ENCODE measurements at places on chromosomes 1 and 21.

DNA sequence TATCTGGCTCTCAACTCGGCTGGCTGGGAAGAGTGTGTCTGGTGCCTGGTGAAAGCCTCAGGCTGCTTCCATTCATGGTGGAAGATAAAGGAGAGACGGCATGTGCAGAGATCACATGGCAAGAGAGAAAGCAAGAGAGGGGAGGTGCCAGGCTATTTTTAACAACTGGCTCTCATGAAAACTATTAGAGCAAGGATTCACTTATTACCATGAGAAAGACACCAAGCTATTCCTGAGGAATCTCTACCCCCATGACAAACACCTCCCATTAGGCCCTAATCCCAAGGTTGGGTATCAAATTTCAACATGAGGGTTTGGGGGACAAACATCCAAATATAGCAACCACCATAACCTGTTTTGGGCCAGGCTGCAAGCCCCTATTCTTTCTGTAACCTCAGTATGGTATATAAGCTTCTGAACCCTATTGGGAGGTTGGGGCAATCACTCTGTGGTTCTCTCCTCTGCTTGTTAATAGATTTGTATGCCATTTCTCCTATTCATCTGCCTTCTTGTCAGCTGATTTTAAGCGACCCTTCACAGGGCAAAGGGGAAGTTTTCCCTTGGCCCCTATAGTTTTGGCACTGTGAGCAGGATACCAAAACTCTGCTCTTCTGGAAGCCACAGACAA, 179.0 kb upstream of the TNR start:
- DNase-seq = no peak

GRCh38 chr1:2975466-2976179, 45.6 kb upstream of the ACTRT2 start:
- no peak for DNase-seq

- DNase-seq = peak; percentile 38
Observed at GRCh38 chr1:203271018-203271743, 34.1 kb upstream of the BTG2 start.

GRCh38 chr1:33030575-33030974, 6.1 kb downstream of the AK2 start:
- no peak for DNase-seq

DNA sequence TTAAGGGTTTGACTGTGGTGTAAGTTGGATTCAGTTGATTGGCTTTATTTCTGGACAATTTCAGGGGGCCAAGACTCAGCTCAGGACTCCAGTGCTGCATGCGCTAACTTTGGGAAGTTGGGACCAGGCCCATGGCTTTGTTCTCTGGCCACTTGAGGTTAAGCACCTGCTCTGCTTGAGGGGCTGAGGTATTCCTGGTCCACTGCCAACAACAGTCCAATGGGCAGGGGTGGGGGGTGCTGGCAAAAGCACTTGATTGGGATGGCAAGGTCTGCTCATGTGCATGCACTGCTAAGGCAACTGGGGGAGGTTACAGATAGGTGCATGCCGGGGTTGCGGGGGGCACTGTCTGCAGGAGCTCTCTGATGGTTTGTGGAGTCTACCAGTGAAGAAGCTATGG, 52.6 kb upstream of the ASB17 start:
- DNase-seq = no peak

DNA sequence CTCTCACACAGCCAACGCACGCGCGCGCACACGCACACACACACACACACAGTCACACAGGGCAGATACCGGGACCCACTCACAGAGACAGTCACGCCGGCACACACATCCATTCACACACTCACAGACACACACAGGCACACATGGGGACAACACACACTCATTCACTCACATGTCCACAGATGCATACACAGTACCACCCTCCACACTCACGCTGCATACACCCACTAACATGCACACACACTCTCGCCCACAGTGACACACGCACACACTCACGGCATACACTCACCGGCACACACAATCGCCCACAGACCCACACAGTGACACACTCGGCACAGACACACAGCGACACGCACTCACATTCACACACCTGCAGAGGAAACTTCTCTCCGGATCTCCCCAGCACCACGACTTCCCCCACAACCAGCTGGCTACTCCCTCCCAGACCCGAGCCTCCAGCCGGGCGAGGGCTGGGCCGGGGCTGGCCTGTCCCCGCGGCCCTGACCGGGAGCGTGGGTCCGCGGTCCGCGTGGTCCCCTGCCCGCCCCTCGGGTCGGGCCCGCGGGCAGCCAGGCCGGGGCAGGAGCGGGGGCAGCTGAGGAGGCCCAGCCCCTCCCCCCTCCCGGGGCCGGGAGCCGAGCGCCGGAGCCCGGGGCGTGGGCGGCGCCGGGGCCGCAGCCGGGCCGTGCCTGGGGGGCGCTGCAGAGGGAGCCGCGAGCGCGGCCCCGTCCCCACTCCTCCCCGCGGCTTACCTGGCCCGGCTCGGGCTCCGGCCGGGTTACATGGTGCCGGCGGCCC, 552 bp downstream of the DLGAP3 start:
- no peak for DNase-seq

DNA sequence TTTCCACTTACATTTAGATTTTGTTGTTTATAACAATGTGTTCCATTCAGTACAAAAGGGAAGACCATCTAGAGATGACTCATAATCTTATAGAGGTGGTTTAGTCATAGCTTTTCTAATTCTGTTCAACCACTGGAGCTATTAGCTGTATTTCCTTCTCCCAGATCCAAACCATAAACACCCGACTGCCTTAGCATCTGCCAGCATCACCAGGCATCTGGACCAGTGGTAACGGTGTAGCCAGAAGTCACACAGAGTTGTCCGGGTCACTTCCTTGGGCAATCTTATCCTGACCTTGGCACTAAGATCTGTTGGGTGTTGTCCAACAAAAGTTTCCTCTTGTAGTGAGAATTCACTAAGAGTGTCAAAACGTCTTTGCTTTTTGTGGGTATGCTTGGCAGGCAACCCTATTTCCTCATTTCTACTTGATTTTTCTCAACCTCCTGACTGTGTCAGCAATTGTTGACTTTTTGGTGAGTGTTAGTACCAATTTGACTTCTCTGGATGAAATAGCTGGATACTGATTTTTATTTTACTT, 372.1 kb upstream of the B3GALT2 start:
- DNase-seq = no peak

GRCh38 chr1:229641306-229641705, 15.3 kb downstream of the URB2 start:
- DNase-seq = no peak

- no peak for DNase-seq
Observed at GRCh38 chr1:212013672-212014071, 21.7 kb downstream of the INTS7 start.

GRCh38 chr1:43963006-43963405, 6.8 kb upstream of the DPH2 start:
- DNase-seq = no peak

DNA sequence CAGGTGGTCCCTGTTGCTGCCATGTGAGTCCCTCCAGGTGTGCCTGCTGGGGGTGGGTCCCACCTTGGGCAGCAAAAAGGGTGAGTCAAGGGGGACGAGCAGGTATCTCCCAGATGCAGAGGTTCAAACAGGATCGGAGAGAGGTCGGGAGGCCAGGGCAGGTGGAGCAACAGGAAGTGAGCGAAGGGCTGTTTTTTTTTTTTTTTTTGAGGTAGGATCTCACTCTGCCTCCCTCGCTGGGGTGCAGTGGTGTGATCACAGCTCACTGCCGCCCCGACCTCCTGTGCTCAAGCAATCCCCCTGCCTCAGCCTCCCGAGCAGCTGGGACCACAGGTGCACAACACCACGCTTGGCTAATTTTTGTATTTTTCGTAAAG, 39.4 kb downstream of the SLC2A7 start:
- DNase-seq = no peak

GRCh38 chr1:71650119-71650518, 569.3 kb upstream of the ZRANB2 start:
- DNase-seq = no peak

- DNase-seq = no peak
Observed at GRCh38 chr1:221284028-221284427, 404.8 kb downstream of the HLX start.
